ENCODE measurements at places on chromosomes 2 and 18. TPM values are rescaled to one million over a fixed set of nuclear protein-coding genes. Genes with fewer than 3 reads are reported as not detected.

NPPC gene
- total RNA-seq: not detected

LRP1B gene
- not detected for total RNA-seq

DNA sequence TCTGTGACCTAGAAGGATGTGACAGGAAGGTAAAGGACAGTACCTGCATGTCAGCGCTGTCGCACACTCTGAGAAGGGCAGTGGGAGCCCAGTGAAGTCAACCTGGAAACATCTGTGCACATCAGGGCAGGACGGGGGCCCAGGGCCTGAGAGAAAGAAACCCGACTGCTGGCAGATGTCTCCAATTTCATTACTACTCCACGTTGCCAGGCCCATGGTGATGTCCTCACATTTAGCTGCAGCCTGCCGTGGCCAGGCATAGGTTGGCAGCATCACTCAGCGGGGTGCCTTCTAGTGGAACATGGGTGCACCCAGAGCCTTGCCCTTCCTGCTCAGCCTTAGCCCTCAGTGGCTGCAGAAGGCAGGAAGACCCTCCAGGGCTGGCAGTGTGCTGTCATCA is 72.3 kb upstream of the FOSL2 start:
- no peak for DNase-seq

NAT8 gene
- not detected for total RNA-seq

Measured in CD4-positive, alpha-beta T cell (primary cell).